ENCODE measurements at places on chromosomes 13 and 19.

- DNase-seq, result no peak
Measured at GRCh38 chr13:112715715-112716460, 26.1 kb downstream of the ATP11A start.

DNA sequence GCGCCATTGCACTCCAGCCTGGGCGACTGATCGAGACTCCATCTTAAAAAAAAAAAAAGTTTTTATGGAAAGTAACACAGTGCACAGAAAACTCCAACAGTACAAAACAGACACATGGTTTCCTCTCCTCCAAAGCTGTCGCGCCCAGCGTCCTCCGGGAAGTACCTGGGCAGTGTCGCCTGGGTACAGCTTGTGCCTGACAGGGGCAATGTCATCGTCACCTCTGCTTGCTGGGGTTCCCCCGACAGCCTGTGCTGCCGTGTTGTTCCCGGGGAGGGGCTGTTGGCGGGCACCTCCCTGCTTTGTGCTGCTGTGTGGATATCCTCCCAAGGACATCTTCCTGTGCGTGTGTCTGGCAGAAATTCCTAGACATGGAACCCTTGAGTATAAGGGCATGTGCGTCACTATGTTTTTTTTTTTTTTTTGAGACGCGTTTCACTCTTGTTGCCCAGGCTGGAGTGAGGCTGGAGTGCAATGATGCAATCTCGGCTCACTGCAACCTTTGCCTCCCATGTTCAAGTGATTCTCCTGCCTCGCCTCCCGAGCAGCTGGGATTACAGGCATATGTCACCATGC is 2.4 kb upstream of the F2RL3 start:
- DNase-seq, result peak; percentile 41

GRCh38 chr19:18626906-18627305 is 9.9 kb upstream of the KLHL26 start:
- DNase-seq, result no peak

- DNase-seq, result peak; percentile 66
Measured at GRCh38 chr19:19597809-19598306, 20.6 kb downstream of the PBX4 start.

DNA sequence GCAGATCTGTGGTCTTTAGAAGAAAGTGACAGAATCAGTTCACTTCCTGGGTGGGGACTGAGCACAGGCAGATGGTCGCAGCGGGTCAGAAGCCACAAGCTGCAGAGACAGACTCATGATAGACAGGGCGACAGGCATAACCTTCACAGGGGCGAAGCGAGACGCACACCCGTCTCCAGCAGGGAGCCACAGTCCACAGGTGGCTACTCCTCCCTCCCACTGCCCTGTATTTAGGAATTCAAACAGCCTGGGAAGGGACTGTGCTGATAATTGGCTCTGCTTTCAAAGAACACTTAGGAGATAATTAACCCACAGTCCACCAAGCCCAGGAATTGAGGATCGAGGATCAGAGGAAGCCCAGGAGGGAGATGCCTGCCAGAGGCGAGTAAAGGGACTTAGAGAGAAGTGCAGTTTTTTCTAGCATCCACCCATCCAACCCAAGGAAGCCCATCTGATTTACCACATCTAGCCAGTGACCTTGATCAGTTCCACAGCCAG is 23.2 kb downstream of the RFX2 start:
- peak; percentile 67 for DNase-seq

DNA sequence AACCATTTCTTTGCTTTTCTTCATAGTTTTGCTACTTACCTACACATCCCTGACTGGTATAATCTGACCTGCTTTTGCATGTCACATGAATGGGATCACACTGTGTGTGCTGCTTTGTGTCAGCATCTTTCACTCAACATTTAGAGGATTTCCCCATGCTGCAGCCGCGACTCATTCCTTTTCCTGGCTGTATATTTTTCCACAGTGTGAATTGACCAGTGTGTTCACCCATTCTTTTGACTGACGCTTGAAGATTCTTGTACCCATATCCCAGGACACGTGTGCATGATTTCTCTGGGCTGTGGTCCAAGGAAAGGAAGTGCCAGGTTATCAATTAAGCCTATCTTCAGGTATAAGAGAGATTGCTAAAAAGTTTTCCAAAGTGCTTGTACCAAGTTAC is 118.4 kb downstream of the DPF1 start:
- DNase-seq, result no peak

DNA sequence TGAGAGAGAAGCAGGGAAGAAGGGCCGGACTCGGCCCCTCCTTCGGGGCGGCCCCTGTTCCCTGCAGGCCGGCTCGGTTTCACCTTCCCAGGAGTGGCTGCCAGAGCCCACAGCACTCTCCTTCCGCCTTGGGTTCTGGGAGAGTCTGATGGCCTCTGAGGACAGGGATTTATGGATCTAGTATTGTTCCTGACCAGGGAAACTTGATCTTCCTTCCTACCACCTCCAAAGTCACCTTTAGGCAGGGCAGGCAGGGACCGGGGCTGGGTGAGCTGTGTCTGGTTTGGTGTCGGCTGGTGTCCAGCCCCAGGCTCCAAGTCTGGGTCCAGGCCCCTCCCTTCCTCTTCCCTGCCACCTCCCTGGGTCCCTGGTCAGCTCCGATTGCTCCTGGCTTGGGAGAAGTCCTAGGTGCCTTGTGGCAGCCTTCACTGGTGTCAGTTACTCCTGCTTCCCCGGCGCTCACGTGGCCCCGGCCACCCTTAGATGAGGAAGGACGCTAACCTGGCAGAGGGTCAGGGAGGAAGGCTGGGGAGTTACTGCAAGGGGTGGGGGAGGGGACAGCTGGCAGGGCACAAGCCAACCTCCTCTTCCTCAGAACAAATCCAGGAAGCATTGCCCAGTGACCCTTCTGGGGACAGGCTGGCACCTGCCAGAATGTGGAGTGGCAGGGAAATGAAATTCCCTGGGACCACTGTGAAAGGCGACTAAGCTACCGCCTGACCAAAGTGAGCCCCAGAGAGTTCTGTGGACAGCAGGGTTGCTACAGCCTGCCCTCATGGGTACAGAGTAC is 18.8 kb downstream of the RFX1 start:
- peak; percentile 15 for DNase-seq

GRCh38 chr13:43473437-43473836 is 313.3 kb downstream of the ENOX1 start:
- DNase-seq, result peak; percentile 50

DNA sequence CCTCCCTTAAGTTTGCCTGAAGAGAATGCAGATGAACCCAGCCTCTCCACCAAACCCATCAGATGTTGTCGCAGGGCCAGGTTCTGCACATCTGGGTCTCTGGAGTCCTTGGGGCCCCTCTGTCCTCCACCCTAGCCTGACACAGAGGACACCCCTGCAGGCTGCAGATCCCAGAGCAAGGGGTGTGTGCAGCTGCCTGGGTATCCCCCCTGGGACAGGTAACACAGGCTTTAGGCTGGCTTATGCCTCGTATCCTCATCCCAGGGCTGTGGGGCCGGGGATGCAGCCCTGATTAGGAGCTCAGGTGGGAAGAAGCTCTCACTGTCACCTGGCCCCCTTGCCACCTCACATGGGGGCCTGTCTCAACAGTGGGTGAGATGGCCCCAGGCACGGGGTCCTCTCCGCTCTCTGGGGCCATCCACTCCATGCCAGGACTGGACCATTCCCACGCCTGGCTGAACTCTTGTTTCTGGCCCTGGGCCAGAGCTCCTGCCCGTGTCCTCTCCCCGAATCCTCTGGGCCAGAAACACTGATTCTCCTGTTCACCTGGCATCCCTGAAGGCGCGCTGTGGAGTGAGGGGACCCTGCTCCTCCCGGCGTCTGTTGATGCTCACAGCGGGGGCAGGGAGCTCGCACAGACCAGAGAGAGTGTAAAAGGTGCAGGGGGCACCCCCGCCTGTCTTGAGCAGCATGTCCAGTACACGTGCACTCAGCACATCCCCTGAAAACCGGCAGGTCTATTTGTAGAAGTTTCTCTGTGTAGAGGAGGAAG is 38.7 kb upstream of the TPM4 start:
- DNase-seq, result no peak

GRCh38 chr13:75864718-75865117 is 228.6 kb downstream of the LMO7 start:
- peak; percentile 6 for DNase-seq

DNA sequence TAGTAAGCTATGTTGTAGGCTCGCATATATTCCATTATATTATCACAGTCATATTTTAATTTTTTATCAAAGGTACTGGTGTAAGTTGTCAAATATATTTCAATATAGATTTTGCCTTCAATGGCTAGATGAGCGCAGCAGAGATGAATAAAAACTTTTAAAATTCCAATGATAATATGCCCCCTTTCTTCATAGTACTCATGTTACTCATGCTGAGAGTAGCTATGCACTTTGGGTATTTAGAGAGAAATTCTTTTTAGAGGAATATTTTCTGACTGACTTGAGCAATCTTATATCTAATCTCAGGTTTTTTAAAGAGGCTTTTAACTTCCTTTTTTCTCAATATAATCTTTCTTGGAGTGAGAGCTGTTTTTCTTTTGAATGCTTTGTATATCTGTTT is 11.4 kb downstream of the ZNF254 start:
- DNase-seq, result peak; percentile 46

DNA sequence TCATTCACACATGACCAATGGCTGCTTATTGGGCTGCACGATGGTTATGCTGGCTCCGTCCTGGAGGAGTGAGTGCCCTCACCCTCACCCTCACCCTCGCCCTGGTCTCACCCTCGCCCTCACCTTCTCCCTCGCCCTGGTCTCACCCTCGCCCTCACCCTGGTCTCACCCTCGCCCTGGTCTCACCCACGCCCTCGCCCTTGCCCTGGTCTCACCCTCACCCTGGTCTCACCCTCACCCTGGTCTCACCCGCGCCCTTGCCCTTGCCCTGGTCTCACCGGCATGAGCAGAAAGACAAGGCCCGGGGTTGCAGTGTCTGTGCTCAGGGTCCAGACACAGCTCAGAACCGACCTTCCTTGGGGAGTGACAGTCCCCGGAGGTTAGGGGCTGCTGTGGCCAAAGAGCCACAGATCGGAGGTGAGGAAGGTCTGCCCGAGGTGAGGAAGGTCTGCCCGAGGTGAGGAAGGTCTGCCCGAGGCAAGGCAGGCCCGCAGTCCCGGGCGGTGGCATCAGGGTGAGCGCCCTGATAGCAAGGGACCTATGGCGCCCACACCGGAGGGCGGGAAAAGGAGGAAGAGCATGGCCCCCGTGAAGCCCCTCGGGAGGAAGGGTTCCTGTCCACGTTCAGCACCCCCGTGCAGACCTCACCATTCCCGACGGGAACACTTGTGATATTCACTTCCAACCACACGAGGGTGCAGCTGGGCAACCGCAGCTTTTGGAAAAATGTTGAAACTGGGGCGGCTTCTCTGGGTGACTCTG is 65.6 kb downstream of the MCF2L start:
- no peak for DNase-seq

GRCh38 chr13:109738298-109738746 is 48.1 kb downstream of the IRS2 start:
- peak; percentile 80 for DNase-seq

GRCh38 chr19:41591951-41592562 is 16.1 kb downstream of the CEACAM21 start:
- DNase-seq, result no peak

DNA sequence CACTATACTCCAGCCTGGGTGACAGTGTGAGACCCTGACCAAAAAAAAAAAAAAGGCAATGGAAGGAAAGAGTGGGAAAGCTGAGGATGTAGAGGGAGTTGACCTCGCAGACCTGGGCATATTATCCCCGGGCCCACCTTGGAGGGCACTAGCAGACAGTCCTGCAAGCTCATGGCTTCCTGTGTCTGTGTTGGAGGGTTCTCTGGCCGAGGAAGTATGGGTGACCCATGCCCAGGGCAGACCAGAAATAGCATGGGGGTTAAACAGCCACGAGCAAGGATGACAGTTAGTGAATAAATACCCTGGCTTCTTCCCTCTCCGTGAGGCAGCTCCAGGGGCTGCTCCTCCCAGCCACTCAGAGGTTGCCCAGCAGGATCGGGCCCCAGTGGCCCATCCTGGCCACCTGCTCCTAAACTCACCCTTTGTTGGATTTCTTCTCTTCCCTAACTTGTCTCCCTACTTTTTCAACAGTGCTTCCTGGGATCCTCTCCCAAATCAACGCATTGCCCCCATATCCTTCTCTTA is 485.8 kb downstream of the ZNF536 start:
- DNase-seq, result no peak

- DNase-seq, result peak; percentile 74
Measured at GRCh38 chr13:98782654-98783053, 30.2 kb upstream of the SLC15A1 start.

DNA sequence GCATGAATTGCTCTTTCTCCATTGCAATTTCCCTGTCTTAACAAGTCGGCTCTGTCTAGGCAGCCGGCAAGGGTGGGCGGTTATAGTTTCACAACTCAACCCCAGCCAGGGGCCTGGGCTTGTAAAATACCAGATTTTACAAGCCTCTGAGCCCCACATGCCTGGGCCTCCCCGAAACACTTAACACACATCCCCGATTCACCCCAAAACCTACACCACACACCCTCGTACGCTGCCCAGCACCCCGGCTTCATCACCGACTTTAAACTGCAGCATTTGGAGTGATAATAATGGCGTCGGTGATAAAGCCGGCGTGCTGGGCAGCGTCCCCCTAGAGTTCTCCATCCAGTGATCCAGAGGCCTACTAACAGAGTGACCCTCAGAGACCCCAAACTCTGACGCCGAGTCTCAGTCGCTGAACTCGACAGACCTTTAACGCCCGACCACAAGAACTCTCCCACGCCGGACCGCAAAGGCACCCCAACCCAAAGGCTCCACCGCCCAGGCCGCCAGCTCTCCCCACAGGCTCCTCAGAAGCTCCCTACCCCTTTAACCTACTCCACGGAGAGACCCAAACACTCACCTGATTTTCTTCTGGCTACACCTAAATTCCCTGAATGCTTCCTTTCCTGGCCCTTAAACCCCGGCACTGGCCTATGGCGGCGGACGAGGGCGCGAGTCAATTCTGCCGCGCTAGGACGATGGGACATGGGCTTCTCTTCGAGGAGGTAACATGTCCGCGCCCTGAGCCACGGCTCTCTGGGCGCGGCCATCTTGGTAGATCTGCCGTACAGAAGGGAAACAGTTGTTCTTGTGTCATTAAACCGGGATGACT is at the start of gene ZNF649:
Gene ZNF649 (minus strand): TSS at position 687 of the 835 bp plus-strand sequence. CDS start 4,910 bp downstream, outside the sequence.
- peak; percentile 80 for DNase-seq

- DNase-seq, result no peak
Measured at GRCh38 chr19:6499052-6499790, 2.9 kb downstream of the TUBB4A start.

DNA sequence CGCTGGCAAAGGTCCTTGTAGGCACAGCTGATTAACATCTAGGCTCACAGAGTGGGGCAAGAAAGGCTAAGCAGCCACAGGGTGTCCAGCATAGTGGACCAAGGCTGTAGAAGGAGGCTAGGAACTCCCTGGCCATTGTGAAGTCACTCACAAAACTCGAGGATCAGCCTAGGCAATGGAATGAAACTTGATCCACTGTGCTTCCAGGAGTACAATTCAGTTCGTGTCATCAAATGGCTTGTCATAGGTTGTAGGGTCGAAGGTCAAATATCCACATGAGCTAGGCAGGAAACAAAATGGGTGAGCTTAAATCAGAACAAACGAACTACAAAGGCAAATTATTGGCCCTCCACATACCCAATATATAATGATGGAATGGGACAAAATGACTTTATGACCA is 4.4 kb upstream of the FAM187B start:
- DNase-seq, result no peak

- DNase-seq, result peak; percentile 61
Measured at GRCh38 chr13:33509642-33510229, 224.2 kb upstream of the STARD13 start.

GRCh38 chr13:108733022-108733560 is 103.7 kb downstream of the MYO16 start:
- no peak for DNase-seq

GRCh38 chr19:32471811-32472210 is 66.2 kb downstream of the DPY19L3 start:
- no peak for DNase-seq
